Stimulated activated CD8-positive, alpha-beta memory T cell treated with anti-CD3 and anti-CD28 coated beads, Interleukin-7, amount 100 ng/mL, for 24 hours (primary cell): ENCODE measurements at places on chromosomes 12 and 14.

DNA sequence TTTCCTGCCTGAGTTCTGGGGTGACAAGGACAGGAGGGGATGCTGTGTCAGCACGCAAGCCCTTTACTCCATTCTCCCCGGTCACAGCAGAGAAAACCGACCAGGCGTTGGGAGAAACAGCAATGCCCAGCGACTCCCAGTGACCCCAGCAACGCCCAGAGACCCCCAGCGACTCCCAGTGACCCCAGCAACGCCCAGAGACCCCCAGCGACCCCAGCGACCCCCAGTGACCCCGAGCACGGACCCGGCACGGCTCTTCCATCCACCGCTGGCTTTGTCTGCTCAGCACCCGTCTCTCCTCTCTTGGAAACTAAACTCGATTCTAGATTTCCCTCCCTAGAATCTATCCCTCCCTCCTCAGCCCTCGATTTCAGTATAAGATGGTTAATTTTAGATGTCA is 38.5 kb upstream of the GALNT9 start:
- DNase-seq: no peak

GRCh38 chr12:28527631-28528249 is 337.5 kb downstream of the CCDC91 start:
- DNase-seq: no peak

DNA sequence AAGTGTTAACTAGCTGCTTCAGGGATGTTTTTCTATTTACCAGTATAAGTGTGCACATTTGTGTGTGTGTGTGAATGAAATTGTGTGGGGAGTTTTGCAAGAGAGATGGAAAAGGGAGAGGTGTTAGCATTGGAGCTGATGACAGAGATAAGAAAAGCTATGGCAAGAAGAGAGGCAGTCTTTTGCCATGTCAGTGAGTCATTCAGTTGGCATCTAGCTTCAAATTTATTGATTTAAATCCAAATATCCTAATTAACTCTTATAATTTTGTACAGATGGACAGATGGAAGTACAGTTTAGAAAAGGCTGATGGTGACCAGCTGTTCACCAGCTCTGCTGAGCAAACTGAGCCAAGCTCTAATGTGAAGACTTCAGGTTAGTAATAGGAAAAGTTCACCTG is 3.3 kb upstream of the BHLHE41 start:
- DNase-seq: no peak

DNA sequence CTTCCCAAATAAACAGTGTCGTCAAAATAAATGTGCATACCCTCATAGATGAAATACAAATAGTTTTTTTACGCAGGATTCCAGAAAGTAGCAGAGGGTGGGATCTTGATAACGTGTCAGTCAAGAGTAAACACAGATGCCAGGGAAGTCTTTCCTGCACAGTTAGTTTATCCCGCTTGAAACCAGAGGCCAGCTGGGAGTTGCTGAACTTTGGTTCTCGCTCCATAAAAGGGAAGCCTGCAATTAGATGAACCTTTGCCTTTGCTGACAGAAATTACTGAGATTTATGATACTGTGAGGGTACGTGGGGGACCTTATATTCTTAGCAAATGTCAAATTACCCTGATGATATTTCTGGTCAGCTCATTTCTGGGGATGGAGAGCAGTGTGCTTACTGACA is 18.9 kb downstream of the FAR2 start:
- no peak for DNase-seq

DNA sequence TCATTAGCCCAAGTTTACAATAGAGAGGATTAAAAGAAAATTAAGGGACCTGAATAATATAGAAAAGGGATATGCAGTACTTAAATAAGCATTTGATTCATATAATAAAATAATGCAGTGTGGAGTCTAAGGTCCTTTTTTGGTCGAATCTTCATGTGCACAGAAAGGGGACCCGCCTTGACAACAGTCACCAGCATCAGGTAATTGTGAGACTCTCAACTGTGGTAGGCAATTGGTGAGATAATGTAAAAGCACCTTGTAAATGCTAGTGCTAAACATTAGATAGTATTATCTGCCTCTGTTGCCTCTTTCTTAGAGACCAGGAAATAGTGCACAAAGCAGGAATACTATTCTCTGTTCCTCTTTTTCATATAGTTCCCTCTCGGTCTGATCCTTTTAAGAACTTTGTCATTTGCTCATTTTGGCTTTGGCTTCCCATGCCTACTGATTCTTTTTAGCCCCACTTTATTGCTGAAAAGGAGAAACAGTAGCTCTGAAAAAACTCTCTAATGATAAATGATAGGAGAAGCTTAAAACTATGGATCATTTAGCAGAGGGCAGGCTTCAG is 17.5 kb downstream of the CHPT1 start:
- DNase-seq: no peak

DNA sequence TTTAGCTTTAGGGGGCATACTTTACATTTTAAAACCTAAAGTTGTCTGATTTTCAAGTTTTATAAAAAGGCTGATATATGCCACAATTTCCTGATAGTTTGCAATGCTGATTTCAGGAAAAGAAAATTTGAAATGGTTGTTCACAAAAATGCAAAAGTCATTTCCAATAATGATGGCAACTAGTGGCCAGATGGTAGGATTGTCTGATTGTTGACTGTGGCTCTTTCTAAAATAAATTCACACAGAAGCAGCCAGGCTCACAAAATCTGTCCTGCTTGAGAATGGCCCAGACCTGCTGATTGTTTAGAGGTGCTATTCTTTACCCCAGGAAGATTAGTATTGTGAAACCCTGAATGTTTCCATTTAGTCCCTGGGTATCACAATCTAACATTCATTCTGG is 220.3 kb downstream of the NELL2 start:
- no peak for DNase-seq
